Karpas-422 (cell line): ENCODE measurements at places on chromosomes 2 and 18.

DNA sequence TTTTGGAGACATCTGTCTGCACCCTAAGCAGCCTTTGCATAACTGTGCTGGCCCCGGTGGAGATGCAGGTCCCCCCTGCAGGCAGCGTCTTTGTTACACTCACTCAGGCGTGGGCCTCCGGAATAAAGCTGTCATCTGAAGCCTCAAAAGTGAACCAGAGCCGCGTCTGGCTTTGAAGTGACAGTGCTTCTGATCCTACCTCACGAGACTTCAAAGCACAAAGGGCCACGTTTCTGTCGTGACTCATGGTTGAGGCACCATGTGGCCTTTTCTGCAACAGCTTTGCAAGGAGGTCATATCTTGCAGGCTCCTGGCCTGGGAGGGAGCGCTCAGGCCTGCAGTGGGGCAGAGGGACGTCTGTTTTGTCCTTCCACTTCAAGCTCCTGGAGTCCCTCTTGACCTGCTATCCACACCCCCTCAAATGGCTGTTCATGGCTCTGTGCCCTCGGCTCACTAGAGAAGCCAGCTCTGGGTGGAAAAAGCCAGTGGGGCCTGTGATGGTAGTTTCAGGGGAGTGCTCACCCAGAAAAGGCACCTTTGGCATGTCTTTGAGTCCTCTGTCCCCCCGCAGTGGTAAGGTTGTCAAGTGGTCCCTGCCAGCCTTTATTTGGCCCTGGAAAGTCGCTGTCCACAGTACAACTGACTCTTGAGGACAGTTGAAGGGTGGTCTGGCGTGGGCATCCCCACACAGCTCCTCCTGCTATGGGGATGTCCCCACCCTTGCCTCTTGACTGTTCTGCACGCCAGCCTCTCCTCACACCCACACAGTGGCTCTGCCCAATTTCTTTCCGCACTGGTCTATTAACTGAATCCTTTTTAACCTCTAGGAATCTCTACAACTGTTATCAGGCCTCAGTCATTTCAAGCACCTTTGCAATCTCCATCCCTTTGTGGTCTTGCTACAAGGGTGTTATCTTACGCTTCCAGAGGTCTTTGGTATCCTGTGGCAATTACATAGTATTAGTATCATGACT, 19.3 kb downstream of the GPR55 start:
- peak; percentile 96 for DNase-seq

GRCh38 chr2:101985101-101985792, 6.5 kb upstream of the IL1R2 start:
- no peak for DNase-seq

DNA sequence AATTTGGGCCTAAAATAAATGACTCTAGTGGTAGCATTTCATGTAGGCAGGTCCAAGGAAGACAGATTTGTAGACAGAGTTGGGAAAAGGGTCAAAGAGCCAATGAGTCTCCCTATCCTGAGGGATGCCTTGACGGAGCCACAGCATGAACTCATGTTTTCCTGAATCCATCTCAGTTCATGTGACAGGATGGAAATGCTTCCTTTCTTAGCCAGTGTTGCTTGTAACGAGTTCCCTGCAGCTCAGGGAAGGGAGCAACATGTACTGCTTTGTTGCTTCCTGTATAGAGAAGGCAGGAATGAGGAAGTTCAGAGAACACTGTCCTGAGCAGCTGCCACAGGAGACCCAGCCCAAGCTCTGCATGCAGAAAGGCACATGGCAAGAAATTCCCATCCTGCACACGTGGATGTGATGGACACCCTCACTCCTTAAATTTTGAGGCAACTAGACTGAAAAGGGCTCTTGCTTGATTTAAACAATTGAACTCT, 27.9 kb downstream of the TMEM17 start:
- DNase-seq: peak; percentile 52

DNA sequence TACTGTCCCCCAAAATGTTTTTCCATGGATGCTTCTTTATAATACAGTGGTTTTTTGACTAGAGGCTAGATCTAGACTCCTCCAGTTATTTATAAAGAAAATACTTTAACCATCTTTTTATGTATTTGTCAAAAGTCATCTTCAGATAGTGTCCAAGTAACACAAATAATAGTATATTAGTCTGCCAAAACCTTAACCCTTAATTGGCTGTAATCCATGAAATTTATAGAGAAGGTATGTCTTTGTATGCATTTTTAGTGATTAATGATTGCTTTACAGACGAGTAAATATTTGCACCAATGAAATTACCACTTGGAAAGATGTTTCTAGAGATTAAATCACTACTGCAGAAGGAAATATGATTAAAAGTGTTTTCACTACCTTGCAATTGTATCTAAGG, 451.8 kb upstream of the NRXN1 start:
- no peak for DNase-seq

GRCh38 chr2:27071990-27072830, 756 bp upstream of the OST4 start:
- no peak for DNase-seq

DNA sequence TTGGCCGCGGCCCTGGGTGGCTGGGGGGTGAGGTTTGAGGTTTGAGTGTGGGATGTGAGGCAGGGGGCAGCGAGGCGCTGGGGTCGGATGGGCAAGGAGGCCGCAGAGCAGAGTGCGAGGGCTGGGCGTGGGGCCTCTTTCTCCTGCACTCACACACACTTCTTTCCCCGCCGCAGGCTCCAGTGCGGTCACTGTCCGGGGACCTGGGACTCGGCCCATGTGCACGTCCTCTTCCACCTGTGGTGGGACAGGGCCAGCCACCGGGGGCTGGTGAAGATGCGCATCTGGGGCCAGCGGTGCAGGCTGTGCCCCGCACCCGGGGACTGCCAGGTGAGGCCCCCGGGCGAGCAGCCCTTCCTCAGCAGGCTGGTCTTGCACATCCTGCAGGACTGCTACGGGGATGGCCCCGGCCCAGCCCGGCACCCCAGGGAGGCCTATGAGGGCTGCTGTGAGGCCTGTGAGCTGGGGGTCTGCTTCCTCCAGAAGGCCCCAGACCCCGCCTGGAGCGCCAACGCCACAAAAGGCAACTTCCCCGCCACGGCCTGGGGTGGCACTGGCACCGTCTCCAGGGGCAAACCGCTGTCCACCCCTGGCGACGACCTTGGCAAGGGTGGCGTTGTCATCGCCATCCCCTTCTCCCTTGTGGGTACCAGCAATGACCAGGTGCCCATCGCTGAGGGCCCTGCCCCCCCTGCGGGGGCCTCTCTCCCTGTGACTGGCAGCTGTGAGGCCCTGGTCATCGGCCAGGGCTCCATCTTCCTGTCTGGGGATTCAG, 2.2 kb downstream of the RTP5 start:
- no peak for DNase-seq
